Breast epithelium (tissue), 4 donors: ENCODE measurements at places on chromosomes 11 and 22. TPM values are rescaled to one million over a fixed set of nuclear protein-coding genes. Genes with fewer than 3 reads are reported as not detected.

DNA sequence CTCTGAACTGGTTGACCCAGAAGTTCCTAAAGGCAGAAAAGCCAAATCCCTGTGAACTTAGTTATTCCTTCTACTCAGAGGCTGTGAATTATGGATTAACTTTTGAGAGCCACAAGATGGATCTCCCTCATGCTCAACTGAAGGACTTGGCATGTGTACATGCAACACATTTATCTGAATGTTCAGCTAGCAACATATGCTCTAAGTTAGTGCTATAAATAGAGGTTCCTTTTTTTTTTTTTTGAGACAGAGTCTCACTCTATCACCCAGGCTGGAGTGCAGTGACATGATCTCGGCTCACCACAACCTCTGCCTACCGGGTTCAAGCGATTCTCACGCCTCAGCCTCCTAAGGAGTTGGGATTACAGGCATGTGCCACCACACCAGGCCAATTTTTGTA, 40.1 kb downstream of the EIF4ENIF1 start:
- no peak for DNase-seq

DNA sequence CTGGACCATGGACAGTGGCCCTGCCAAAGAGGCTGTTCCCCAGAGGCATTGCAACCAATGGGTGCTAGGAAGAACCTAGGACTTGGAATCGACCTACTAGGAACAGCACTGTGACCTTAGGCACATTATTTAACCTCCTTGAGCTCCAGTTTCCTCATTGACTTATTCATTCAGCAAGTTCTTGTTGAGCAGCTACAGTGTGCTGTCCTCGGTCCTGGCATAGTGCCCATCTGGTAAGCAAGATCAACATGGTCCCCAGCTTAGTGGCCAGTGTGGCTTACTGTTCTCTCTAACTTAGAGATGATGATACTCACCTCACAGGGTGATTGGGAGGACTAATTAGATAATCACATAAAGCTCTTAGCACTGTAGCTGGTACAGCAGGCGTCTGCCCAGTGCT, 8.2 kb downstream of the ABCG4 start:
- no peak for DNase-seq

- DNase-seq = no peak
Measured at GRCh38 chr11:43943931-43944751, 1.7 kb downstream of the C11orf96 start.

- DNase-seq = no peak
Measured at GRCh38 chr11:68750195-68751003, 921 bp downstream of the TESMIN start.

GRCh38 chr11:44605068-44605708, 39.7 kb downstream of the CD82 start:
- no peak for DNase-seq

GRCh38 chr11:43384393-43384792, 25.7 kb downstream of the TTC17 start:
- DNase-seq = no peak

DNA sequence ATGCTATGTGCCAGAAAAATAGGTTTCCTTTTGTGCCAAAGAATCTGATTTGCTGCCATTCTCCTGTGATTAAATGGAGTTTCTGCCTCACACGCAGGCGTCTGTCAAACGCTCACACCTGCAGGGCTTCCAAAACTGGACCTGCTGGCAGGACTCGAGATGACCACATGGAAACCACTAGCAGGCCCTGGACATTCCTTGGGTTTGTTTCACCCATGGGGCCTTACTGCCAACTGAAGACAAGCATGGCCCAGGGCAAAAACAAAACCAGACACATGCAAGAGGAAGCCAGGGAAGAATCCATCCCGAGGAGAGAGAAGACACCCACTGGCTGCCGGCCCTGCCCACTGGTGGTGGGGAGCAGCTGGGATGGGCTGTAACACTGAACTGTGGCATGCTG, 55.9 kb upstream of the MN1 start:
- DNase-seq = no peak

- no peak for DNase-seq
Measured at GRCh38 chr11:4921796-4922195, 2.3 kb downstream of the OR51G1 start.

GRCh38 chr11:117169736-117170135, 8.8 kb upstream of the SIDT2 start:
- DNase-seq = no peak

DNA sequence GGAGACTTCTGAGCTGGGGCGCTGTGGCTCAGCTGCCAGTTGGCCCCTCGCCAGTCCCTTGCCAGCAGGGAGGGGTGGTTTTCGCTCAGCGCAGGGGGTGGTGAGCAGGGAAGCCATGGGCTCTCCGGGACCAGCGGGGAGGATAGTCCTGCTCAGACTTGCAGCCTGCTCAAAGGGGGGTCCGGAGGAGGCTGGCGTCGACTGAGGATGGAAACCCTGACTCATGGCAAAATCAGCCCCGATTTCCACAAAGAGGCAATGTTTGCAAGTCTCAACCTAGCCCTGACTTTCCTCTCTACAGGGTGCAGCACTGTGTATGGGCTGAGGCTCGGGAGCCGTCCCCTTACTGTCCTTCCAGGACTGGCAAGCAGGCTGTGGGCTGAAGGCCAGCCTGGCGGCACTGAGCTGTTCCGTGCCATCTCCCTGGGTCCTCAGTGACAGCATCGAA, 35.1 kb downstream of the FBLN1 start:
- peak; percentile 80 for DNase-seq

- DNase-seq = no peak
Measured at GRCh38 chr11:50088231-50088630, 55.6 kb downstream of the OR4C45 start.

DNA sequence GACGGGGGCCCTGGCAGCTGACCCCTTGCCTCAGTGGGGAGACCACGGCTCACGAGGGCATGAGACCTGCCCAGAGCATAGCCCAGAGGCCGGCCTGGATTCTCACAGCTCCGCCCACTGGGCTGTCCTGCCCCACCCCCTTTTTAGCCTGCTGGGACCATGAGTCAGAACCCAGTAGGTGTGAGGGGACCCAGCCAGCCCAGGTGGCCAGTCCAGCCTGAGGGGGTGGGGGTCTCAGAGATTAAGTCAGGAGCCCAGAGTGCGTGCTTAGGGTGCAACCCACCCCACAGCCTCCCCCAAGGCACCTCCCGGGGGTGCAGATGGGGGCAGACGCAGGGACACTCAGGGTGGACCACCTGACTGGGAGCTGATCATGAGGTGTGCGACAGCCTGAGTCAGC, 40.1 kb upstream of the PPARA start:
- no peak for DNase-seq

DNA sequence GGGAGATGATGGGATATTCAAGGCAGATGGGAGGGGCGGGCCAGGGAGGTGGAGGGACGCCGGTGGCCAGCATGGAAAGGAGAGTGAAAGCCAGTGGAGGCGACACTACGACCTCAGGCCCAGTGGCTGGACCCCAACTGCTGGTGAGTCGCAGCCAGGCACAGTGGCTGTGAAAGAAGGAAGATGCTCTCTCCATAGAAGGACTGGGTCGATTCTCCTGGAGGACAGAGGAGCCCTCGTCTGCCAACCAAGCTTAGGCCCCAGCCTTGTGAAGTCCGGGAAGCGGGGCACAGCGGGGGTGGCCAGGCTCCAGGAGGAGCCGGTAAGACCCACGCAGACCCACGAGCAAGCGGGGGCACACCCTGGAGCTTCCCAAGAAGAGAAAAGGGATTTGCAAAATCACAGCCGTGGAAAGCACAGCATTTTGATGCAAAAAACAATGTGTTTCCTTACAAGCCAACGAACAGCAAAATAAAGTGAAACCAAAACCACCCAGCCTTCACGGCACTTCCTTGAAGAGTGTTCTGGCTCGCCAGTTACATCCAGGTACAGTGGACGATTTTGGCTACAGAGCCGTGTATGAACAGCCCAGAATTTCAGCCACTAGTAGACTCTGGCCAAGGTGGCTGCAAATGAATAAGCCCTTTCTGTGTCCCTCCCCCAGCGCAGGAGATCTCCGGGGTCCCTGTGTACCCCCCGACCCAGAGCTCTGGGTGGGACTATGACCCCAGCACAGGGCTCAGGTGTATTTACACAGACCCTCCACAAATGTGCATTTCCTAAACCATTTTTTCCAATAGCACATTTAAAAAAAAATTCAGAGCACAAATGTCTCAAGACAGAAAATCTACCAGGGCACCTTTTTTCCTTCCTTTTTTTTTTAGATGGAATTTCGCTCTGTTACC, 96.9 kb downstream of the TRMU start:
- no peak for DNase-seq

- DNase-seq = no peak
Measured at GRCh38 chr22:21444701-21445436, 22.3 kb upstream of the TMEM191C start.

- no peak for DNase-seq
Measured at GRCh38 chr22:25388866-25389540, 169.6 kb downstream of the CRYBB2 start.

DNA sequence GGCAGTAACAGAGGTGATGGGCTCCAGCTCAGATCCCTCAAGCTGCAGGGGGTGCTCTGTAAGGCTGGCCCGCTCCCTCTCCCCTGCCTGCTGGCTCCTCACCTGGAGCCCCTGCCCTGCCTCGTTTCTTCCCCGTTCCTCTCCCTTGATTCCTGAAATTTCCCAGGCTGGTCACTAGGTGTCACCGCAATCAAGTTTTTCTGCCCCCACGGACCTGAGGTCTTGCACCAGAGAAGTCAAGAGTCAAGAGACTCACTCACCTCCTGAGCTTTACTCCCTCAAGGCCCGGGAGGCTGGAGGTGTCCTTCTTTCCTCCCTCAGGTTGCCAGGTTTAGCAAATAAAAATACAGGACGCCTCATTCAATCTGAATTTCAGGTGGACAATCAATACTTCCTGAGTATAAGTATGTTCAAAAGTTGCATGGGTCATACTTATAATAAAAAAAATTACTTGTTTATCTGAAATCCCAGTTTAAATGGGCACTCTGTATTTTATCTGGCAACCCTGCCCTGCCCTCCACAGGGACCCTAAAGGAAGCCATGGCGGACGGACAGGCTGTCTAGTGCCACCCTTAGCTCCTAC, 69.2 kb downstream of the SCUBE1 start:
- no peak for DNase-seq

GRCh38 chr22:27686534-27686933, 115.0 kb downstream of the MN1 start:
- peak; percentile 24 for DNase-seq

- no peak for DNase-seq
Measured at GRCh38 chr11:72606748-72607468, 67.3 kb downstream of the PDE2A start.

DNA sequence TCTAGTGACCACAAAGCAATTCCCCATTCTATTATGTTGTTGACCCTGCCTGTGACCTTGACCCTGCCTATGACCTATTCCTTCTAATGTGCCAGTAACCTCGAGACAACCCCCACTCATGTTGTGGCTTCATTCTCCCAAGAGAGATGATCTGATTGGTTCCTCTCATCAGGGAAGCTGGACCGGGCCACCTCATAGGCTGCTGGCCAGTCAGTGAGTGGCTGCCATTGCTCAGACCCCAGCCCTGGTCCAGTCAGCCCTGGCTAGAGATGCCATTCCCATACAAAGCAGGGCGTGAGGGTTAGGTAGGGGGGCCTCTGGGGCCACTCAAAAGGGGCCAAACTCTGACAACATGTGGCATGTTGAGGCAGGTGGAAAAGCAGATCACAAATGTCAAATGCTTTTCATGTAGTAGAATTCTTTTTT, 11.9 kb downstream of the SLC29A2 start:
- DNase-seq = no peak

- DNase-seq = no peak
Measured at GRCh38 chr11:70078781-70079616, 882 bp downstream of the ANO1 start.

DNA sequence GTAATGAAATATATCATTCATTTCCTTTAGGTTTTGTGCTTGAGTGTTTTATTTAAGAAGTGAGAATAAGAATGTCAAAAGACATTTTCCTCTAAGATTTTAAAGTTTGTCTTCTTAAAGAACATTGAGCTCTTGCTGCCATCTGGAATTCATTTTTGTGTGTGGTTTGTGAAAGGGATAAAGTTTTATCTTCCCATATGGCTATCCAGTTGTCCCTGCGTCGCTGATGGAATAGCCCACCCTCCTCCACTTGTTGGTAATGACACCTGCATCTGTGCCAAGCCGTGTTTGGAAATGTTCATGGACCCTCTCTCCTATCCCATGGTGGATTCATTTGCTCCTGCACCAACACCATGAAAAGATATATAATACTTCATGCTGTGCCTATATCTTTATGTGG, 901.5 kb downstream of the BRD1 start:
- no peak for DNase-seq

DNA sequence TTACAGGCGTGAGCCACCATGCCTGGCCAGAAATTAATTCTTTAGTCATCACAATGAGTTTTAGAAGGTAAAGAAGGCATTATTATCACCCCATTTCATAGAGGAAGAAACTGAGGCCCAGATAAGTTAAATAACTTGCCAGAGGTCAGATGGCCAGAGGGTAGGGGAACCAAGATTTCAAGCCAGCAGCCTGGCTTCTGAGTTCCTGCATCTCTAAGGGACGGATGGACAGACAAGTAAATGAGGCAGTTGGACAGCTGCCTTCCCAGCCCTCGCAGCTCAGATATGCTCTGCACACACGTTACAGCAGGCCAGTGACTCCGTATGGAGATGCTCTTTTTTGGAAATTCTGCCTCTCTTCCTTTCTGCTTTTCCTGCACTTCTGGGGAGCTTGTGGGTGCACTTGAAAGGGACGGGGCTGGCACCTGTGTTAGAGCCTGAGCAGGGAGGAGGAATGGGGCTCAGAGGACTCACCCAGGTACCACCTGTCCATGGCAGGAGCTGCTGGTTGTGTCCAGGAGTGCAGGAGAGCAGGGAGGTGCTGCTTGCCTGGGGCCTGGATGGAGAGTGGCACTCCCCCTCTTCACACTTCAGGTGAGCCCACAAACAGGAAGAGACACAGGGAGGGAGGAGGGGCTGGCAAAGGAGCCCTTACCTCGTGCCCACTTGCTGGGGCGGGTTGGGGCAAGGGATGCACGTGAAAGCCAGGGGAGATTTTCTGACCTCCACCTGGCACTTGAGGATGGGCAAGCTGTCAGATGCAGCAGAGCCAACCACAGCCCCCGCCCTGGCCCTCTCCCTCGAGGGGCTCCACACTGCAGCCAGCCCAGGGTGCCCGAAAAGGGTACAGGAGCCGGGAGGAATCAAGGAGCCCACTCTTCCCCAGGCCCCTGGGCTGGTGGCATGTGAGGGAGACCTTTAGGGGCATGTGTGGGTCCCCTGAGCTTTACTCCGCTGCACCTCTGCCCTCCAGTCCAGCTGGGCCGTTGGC, 3.3 kb upstream of the FXYD2 start:
- no peak for DNase-seq

- no peak for DNase-seq
Measured at GRCh38 chr22:18108187-18108586, 2.4 kb upstream of the TUBA8 start.

- DNase-seq = no peak
Measured at GRCh38 chr11:8711895-8712442, 29.4 kb downstream of the RPL27A start.

The MMP13 gene
- total RNA-seq = not detected

The FREY1 gene
- total RNA-seq = 3.2 TPM

The DAGLA gene
- 4.5 TPM for total RNA-seq

The MS4A6E gene
- 2.1 TPM for total RNA-seq

The GGT1 gene
- 8.5 TPM for total RNA-seq

The POU2F3 gene
- total RNA-seq = 7.0 TPM

The MN1 gene
- 3.2 TPM for total RNA-seq

The F2 gene
- total RNA-seq = not detected

The ANO3 gene
- total RNA-seq = 9.0 TPM
